GM04503 (cell line): ENCODE measurements at places on chromosomes 16 and 17.
A peak's percentile ranks its signal among the peaks of the same experiment; 100 is the strongest.

DNA sequence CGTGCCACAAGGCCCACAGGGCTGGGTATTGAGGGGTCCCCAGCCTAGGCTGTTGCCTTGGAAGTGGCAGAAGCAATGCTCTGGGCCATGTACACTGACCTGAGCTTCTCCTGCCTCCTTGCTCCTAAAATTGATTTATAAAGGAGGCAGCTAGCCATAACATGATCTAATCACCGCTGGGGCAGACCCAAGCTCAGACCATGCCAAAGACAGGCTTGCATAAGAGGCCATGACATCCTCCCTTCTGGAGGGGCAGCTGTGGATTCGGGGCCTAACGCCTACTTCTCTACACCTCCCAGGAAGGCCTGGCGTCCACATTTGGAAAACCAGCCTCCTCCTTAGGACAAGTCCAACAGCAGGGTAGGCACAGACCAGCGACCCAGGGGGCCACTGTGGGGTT, 12.3 kb downstream of the HSD11B2 start:
- DNase-seq: peak; percentile 54

DNA sequence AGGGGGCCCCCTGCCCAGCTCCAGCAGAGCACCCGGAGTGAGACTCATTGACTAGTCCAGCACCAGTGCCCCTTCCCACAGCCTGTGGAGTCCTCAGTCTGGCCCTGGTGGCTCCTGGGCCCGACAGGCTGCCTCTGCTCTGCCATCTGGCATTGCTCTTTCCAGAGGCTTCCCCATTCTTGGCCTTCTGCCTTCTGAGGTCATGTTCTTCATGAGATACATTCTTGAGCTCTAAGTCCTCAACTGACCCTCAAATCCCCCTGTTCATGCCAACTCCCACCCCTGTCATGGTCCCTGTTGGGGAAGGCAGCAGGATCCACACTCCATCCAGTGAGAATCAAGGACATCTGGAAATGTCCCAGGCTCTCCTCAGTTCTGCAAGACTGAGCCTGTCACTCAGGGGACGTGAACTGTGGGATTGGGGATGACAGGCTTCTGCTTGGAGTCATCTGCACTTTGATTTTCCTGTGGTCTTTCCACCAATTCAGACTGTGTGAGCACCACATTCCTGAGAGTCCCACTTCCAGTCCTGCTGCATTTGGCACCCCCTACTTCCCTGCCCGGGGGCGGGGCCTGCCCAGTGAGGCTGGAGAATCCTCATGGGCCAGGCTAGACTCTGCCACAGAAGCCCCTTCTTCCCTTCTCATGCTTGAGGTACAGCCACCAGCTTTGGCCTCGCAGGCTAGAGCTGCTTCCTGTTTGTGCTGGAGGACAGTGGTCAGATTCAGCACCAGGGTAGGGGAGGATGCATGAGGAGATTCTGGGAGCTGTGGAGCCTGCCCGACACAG, 2.7 kb downstream of the TRPV2 start:
- no peak for DNase-seq

DNA sequence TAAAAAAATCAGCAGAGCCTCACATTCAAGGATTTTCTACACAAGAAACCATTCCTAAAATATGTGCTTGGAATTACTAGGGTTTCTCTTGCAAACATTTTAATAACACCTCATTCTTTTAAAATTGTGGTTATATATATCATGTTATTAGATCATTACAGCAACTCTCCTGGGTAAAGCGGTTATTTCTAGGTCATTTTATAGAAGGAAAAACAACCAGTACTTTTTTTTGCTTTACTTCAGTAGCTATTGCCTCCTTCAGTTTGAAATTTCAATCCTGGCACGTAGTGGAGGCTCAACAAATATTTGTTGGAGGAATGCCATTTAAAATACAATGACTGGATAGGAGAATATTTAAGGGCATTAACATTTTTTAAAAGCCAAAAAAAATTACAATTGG, 220.6 kb downstream of the CDRT15L2 start:
- DNase-seq: no peak

- no peak for DNase-seq
These were observed 92.3 kb downstream of the LITAF start for GRCh38 chr16:11494433-11494832.

- no peak for DNase-seq
These were observed 20.9 kb upstream of the CLEC18A start for GRCh38 chr16:69930117-69930776.

- no peak for DNase-seq
These were observed 227.2 kb upstream of the MON1B start for GRCh38 chr16:76963614-76964315.

DNA sequence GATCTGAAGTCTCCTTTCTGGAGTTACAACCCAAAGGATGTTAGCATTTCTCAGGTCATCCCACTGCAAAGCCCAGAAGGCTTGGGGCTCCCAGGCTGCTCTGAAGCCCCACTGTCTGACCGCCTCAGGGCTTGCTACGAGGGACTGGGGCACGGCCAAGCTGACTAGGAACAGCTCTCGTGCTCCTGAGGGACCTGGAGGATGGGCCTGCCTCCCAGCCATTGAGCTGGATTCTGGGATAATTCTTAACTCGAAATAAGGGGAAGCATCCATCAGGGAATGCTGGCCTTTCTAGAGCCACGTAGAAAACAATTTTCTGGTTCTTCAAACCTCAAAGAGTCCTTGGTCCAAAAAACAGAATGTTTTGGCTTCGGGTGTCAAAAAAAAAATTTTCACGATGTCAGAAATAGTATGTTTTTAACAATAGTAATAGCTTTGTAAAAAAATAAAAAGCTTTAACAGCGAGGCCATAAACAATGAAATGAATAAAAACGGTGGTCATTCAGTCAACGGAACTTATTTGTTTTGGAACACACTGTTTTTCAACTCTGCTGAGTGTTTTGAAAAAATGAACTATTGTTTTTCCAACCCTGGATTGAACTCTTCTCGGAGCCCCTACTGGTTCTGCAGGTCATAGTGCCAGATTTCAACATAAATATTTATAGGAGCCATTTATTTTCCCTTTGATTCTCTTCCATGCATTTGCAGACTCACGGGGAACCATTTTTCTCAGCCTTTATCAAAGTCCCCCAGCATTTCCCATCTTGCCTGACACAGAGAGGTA, 16.4 kb upstream of the HERPUD1 start:
- DNase-seq: no peak

DNA sequence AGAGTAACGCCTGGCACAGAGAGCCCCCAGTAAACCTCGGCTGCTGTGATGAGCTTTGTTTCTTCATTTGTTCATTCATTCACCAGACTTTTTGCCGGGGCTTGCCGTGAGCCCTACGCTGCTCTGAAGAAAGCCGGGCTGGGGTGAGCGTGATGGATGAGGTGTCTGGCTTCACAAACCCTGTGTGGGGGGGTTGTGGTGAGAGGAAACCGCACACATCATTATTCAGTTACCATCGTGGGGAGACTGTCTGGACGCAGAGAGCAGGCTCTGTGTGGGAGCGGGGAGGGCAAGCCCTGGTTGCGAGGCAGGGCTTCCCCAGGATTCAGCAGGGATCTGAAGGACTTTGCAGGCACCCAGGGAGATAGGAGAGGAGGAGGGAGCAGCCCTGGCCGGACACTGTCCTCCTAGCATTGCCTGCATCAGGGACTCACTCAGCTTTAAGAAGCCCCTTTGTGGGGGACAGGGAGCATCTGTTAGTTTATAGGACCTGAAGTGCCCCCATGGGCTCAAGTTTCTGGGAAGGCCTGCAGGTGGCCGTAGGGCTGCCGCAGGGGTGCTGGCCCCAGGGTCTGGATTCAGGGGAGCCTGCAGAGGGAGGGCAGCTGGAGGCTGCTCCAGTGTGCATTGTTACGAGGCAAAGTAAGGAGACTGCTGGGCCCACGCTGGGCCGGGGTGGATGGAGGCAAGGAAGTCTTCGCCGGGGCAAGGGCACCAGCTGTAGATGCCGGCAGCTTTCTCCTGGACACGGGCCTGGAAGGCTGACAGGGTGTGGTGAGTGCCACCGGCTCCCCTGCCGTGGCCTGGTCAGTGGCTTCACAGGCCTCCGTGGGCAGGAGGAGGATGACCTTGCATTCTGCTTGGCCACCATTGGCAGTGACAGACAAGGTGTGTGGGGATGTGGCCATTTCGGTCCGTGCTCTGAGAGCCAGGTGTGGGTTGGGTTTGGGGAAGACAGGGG, 334.5 kb downstream of the SEC14L1 start:
- peak; percentile 68 for DNase-seq

GRCh38 chr17:1920948-1921351, 91.1 kb downstream of the RPA1 start:
- DNase-seq: no peak

DNA sequence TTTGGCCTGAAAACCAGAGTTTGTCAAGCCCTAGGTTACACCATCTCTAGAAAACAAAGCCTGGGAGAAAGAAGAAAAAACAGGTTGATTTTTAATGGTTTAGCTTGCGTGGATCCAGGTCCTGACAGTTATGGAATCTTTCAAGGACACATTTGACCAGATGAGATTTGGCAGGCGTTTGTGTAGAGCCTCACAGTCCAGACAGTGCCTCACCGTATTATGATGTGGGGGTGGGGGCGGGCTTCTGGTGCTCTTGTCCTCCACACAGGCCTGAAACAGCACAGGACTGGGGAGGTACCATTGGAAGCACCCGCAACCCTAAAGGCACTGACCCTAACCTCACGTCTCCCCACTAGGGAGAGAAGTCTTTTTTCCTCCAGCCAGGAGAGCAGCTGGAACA, 19.6 kb downstream of the MVP start:
- DNase-seq: no peak

DNA sequence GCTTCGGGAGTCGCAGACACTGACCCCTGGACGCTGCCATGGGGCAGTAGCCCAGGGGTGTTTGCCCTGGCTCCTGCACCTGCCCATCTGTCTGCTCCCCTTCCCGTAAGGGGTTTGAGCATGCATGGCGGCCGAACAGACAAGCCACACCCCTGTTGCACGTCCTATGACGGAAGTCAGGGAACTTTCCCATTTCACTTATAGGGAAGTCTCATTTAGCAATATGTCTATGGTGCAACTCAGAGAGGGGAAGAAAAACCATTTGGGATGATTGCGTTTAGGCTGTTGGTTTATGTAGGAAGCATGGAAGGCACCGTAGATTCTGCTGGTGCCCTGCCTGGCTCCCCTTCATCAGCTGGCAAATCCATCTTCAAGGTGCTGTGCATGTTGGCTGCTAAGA, 112.5 kb downstream of the HAPSTR1 start:
- no peak for DNase-seq

- DNase-seq: no peak
These were observed 3.3 kb upstream of the COG1 start for GRCh38 chr17:73189417-73190099.

- DNase-seq: no peak
These were observed 19.7 kb downstream of the ZNF423 start for GRCh38 chr16:49836218-49836617.

GRCh38 chr16:84964386-84965128, 46.8 kb downstream of the ZDHHC7 start:
- no peak for DNase-seq

DNA sequence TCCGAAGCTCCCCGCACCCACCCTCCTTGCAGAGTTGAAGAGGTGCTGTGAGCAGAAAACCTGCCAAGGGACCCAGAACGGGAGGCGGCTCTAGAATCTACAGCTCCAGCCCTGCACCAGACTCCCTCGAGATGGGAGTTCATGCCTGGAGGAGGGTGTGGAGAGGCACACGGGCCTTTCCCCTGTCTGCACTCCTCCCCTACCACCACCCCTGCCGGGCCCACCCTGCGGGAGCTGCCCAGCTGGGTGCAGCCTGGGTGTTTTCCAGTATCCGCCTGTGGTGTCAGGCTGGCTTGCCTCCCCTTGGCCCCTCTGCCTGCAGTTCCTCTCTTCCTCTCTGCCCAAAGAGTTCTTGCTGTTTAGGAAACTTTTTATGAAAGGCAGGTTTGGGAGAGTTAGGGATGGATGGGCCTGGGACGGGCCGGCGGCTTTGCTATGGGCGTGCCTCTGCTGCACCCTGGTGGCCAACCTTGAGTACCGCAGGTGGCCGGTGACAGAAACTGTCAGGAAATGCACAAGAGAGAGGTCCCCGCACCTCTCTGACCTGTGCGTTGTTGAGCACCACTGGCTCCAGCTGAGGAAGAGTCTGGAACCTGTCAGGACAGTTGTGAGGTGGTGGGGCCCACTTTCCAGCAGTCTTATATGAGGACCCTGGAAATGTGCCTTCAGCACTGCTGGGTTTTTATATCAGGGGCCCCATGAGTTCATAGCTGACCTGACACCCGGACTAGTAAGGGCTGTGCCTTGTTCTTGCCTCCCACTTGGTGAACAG, 354.1 kb downstream of the SEC14L1 start:
- no peak for DNase-seq

GRCh38 chr16:22335668-22336246, 38.5 kb downstream of the POLR3E start:
- DNase-seq: no peak

DNA sequence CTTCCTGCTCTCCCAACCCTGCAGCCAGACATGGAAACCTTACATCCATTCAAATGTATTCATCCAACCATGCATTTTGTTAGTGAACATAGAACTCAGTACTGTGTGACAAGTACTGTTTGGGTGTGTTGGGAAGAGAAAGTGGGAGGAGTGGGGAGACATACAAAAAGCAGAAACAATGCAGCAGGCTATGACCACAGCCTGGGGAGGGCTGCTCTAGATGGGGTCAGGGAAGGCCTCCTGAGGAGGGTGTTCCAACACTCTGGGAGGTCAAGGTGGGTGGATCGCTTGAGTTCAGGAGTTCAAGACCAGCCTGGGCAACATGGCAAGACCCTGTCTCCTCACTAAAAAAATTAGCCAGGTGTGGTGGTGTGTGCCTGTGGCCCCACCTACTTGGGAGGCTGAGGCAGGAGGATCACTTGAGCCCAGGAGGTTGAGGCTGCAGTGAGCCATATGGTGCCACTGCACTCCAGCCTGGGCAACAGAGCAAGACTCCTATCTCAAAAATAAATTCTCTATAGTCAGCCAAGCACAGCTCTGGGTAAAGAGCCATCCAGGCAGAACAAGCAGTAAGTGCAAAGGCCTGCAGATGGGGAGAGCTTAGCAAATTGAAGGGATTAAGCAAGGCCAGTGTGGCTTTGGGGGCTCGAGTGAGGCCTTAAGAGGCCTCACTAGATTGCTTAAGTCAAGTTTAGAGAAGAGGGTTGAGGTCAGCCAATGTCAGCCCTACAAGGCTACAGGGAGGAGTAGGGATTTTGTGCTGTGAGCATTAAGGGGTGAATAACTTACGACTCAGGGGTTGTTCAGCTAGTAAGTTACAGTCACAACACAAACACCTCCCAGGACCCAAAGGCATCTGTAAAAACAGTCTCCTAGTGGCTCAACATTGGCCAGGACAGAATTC, 5.5 kb downstream of the SLC13A2 start:
- DNase-seq: no peak

GRCh38 chr17:75808905-75809621, 24.5 kb downstream of the UNK start:
- DNase-seq: no peak

GRCh38 chr16:75206749-75207451, at the start of gene CTRB2:
CTRB2 (minus strand) TSS chr16:75207161; CDS start chr16:75207141, 20 bp downstream.
- no peak for DNase-seq

- DNase-seq: no peak
These were observed 206.2 kb downstream of the AXIN2 start for GRCh38 chr17:65355246-65355645.

GRCh38 chr16:48385253-48386150, at the start of gene SIAH1:
SIAH1 (minus strand) TSS chr16:48385413; CDS start chr16:48362428, 22,985 bp downstream.
- no peak for DNase-seq

GRCh38 chr16:14676633-14677032, 17.5 kb downstream of the PLA2G10 start:
- DNase-seq: no peak
